ENCODE measurements at places on chromosomes 12 and 14. TPM values are rescaled to one million over a fixed set of nuclear protein-coding genes. Genes with fewer than 3 reads are reported as not detected.
A peak's percentile ranks its signal among the peaks of the same experiment; 100 is the strongest.

Gene CHST11
- polyA plus RNA-seq: 17.1 TPM

Gene CDH24
- 9.7 TPM for polyA plus RNA-seq

Gene TAS2R20
- 5.1 TPM for polyA plus RNA-seq

- DNase-seq: no peak
Measured at GRCh38 chr12:123749355-123749754, 12.7 kb upstream of the DNAH10 start.

GRCh38 chr14:75619548-75619947 lies 41.1 kb downstream of the ERG28 start:
- no peak for DNase-seq

DNA sequence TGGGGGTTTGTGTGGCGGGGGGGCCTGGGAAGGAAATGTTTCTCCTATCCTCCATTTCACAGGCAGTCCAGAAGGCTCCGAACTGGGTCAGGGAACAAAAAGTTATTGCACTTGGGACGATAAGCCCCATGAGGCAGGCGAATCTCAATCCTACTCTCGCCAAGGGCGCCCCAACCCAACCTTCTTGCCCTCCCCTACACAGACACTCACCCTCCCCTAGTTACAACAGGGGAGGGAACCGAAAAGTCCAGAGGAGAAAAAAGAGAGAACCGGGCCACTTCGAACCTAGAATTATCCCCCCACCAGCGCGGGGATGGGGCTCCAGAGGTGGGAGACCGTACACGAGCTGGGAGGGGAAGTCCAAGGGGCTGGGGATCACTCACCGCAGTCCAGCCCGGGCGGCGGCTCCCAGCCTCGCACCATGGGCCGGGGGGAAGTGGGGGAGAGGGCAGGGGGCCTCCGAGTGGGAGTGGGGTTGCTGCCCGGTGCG lies 357 bp downstream of the HOMEZ start:
- DNase-seq: no peak

DNA sequence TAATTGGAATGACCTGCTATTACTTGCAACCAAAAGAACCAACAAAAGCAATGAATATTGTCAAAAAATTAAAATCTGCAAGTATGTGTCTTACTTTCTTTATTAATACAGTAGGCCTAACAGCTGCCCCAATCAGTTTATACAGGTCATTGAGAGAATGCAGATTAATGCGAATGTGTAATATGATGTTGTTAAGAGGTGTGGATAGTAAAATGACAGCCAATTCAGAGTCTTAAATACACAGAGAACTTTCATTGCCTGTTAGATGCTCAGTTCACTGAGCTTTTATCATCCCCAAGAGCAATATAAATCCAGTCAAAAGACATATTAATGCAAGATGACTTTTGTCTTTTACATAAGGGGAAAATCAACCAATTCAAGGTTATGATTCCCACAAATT lies 58.7 kb downstream of the STXBP6 start:
- DNase-seq: no peak

- DNase-seq: peak; percentile 9
Measured at GRCh38 chr14:94355191-94355794, 32.2 kb upstream of the SERPINA6 start.

Data from right lung (tissue), 10 donors.